ENCODE measurements at places on chromosomes 16 and 17. TPM values are rescaled to one million over a fixed set of nuclear protein-coding genes. Genes with fewer than 3 reads are reported as not detected.

AMDHD2 gene
- 47.9 TPM for total RNA-seq

TTYH2 gene
- total RNA-seq: 2.9 TPM

TEX19 gene
- total RNA-seq: 0.24 TPM

CD300E gene
- total RNA-seq: not detected

BICDL2 gene
- total RNA-seq: 57.9 TPM

SEC14L1 gene
- 83.1 TPM for total RNA-seq

COX6A2 gene
- total RNA-seq: not detected

ATP2A1 gene
- total RNA-seq: 8.3 TPM

TNFSF13 gene
- 46.4 TPM for total RNA-seq

CD300LB gene
- not detected for total RNA-seq

DNAJA2 gene
- 89.8 TPM for total RNA-seq

CCR7 gene
- total RNA-seq: not detected

IGF2BP1 gene
- 56.5 TPM for total RNA-seq

CTRB1 gene
- total RNA-seq: not detected

PLLP gene
- 2.8 TPM for total RNA-seq

ZFPM1 gene
- total RNA-seq: 20.0 TPM

GSG1L gene
- not detected for total RNA-seq

SLC43A2 gene
- 9.3 TPM for total RNA-seq

RNF112 gene
- 2.3 TPM for total RNA-seq

LHX1 gene
- total RNA-seq: 9.1 TPM

ZNF319 gene
- total RNA-seq: 11.0 TPM

CES1 gene
- total RNA-seq: 141 TPM

KRTAP4-1 gene
- not detected for total RNA-seq

SHBG gene
- total RNA-seq: 1.0 TPM

CX3CL1 gene
- not detected for total RNA-seq

MT1H gene
- not detected for total RNA-seq

RGS11 gene
- not detected for total RNA-seq

LDHD gene
- total RNA-seq: 1.1 TPM

ODAD4 gene
- total RNA-seq: 4.0 TPM

KRT39 gene
- not detected for total RNA-seq

PIMREG gene
- total RNA-seq: 52.2 TPM

KRT31 gene
- not detected for total RNA-seq

TMEM235 gene
- not detected for total RNA-seq

ALOX15B gene
- total RNA-seq: not detected

GP1BA gene
- total RNA-seq: not detected

TBC1D3H gene
- total RNA-seq: not detected

NLK gene
- 20.7 TPM for total RNA-seq

SLC52A1 gene
- 0.28 TPM for total RNA-seq

APOBR gene
- total RNA-seq: 2.4 TPM

C1QTNF1 gene
- 3.4 TPM for total RNA-seq

KRTAP4-4 gene
- total RNA-seq: not detected

HSPB9 gene
- not detected for total RNA-seq

P2RX1 gene
- total RNA-seq: not detected

PRSS22 gene
- total RNA-seq: 98.2 TPM

PYDC1 gene
- total RNA-seq: not detected

ST6GALNAC1 gene
- 0.76 TPM for total RNA-seq

HBM gene
- total RNA-seq: not detected

TBC1D3 gene
- total RNA-seq: not detected

FOXC2 gene
- total RNA-seq: not detected
